ENCODE measurements at places on chromosomes 6 and 20. TPM values are rescaled to one million over a fixed set of nuclear protein-coding genes. Genes with fewer than 3 reads are reported as not detected.

The MYH7B gene
- not detected for total RNA-seq

The VSX1 gene
- not detected for total RNA-seq

The KIF25 gene
- total RNA-seq: not detected

The C6orf132 gene
- 0.65 TPM for total RNA-seq

The PRSS16 gene
- not detected for total RNA-seq

The BEND3 gene
- 7.5 TPM for total RNA-seq

The APCDD1L gene
- total RNA-seq: 0.38 TPM

The BIRC7 gene
- not detected for total RNA-seq

The LEMD2 gene
- total RNA-seq: 40.4 TPM

The CLPSL1 gene
- total RNA-seq: not detected

The AVP gene
- total RNA-seq: not detected

The KIAA0408 gene
- 0.29 TPM for total RNA-seq

The PCNA gene
- total RNA-seq: 185 TPM

Data from vein endothelial cell (primary cell).